ENCODE measurements at places on chromosomes 11 and 22. TPM values are rescaled to one million over a fixed set of nuclear protein-coding genes. Genes with fewer than 3 reads are reported as not detected.

Gene PARVB
- total RNA-seq: 43.8 TPM

Gene TTC9C
- total RNA-seq: 37.4 TPM

Gene MUC2
- total RNA-seq: not detected

Gene BIRC3
- 3.3 TPM for total RNA-seq

Gene ST14
- not detected for total RNA-seq

Gene GLYATL1B
- not detected for total RNA-seq
